ENCODE measurements at places on chromosomes 7 and 10.
A peak's percentile ranks its signal among the peaks of the same experiment; 100 is the strongest.

DNA sequence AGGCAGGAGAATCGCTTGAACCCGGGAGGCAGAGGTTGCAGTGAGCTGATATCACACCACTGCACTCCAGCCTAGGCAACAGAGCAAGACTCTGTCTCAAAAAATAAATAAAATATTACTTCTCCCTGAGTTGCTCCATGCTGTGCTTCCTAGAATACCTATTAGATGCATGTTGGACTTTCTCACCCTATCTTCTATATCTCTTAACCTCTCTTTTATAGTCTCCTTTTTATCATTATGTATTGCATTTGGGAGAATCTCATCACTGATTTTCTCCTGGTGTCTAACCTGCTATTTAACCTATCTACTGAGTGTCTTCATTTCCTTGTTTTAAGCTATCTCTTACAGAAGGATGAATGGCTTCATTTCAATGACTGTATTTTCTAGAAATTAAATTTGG, 32.1 kb upstream of the NANOS1 start:
- no peak for DNase-seq

GRCh38 chr10:63430999-63431356, 34.8 kb downstream of the JMJD1C start:
- no peak for DNase-seq

DNA sequence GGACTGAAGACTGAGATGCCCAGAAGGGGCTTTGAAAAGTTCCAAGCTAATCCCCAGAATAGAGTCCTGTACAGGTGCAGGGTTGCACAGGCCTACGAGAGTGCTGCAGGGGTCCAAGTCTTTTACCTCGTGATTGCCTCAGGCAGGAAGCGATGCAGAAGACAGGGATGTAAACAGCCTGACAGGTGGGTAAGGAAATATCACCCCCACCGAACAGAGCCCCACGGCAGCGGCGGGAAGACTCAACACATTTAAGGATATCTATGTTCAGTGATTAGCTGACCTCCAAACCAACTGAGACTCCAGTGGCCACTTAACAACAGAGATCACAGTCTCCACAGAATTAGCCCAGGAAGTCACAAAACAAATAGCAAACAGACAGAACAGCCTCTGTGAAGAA, 73.9 kb upstream of the VIPR2 start:
- DNase-seq, result no peak

GRCh38 chr7:139777133-139777891, 486 bp downstream of the HIPK2 start:
- no peak for DNase-seq

DNA sequence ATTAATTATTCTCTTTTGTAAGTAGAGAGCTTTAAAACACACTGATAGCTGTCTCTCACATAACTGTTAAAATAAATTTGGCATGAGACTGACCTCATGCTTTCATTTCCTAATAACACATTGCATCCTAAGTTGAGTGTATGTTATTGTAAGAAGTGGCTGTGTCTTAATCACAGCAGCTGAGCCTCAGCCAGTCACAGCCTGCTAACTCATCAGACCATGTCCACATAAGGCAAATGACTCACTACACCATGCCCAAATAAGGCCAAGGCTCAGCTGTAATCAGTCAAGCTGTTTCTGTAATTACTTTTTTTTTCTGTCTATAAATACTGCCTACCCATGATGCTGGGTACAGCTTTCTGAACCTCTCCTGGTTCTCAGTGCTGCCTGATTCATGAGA, 860.9 kb downstream of the XPNPEP1 start:
- no peak for DNase-seq

DNA sequence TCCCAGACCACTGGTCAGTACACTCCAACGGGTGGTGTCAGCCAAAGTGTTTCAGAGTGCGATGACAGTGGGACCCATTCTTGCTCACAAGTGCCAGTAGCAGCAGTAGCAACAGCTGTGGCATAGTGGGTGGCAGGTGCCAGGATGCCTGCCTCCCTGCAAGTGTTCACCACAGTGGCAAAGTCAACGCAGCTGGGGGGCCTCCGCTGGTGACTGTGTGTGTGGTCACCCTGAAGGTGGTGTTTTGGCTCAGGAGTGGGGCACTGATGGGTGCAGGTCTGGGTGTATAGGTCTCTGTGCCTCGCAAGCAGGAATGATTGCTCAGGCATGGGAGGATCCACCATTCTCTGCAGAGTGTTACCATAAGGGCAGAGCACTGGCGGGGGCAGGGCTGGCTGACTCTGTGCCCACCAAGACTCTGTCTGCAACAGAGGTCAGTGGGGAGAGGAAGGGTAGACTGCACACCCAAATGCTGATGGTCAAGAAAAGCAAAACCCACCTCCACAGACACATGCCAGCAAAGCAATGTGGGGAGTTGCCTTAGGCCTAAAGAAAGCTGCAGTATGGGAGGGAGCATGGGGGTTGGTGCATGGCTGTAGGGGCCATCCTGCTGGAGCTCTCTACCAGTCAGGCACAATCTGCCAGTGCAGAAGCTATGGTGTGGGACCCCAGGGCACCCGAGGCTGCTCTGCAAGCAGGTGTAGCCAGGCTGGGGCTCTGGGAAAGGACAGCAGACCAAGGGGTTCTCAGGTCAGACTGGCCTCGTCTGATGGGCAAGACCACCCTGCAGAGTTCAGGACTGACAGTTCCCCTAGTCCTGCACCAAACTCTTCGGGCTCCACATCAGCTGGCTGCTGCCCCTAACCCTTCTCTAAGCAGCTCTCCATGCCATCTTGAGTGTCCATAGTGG, 368.1 kb downstream of the CTNNA3 start:
- DNase-seq, result no peak

GRCh38 chr7:10973942-10974911, 555 bp downstream of the PHF14 start:
- DNase-seq, result peak; percentile 37

DNA sequence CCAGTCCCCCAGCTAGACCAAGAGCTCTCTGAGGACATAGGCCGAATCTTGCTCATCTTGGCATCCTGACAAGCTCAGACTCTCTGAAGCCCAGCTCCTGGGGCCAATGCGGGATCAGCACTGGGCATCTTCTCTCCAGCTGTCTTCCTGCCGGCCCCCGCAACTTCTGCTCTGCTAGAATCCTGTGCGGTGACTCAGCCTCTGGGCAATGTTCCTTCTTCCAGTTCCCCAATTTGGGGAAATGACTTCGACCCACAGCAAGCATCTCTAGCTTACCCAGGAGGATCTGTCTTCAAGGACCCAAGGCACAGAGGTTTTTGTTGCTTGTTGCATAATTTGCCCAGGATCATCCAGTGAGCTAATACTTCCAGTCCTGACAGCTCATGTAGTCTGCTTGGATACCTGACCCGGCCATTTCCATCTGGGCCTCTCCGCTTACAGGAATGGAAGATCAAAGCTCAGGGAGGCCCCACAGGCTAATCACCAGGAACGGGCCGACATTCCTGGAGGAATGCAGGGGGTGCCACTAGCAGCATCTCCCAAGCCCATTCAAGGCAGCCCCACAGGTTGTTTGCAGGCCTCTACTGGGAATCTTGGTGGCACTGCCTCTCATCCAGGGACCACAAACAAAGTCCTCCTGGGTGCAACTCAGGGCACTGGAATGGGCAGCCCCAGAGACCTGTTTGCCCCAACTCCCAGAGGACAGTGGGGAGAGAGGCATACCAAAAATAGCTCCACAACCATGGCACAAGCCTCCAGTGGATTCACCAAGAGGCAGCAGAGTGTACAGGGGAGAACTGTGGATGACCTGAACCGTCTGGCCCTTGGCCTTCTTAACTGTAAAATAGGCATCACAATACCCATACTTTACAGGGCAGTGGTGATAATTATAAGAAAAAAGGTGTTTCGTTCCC, 151.9 kb downstream of the NEURL1 start:
- DNase-seq, result no peak

Measured in NCI-H1694 treated with DMSO at 0.1 percent for 48 hours (cell line).